Activated T-cell treated with anti-CD3 and anti-CD28 coated beads, Interleukin-2, amount 50 U/mL, for 1 hour (primary cell): ENCODE measurements at places on chromosomes 1 and 21.

- no peak for DNase-seq
Observed at GRCh38 chr21:33021667-33022066, 4.1 kb upstream of the OLIG2 start.

- DNase-seq = no peak
Observed at GRCh38 chr1:27377760-27378495, 3.3 kb upstream of the FCN3 start.

GRCh38 chr1:198272492-198272891 lies 115.7 kb downstream of the NEK7 start:
- DNase-seq = no peak

DNA sequence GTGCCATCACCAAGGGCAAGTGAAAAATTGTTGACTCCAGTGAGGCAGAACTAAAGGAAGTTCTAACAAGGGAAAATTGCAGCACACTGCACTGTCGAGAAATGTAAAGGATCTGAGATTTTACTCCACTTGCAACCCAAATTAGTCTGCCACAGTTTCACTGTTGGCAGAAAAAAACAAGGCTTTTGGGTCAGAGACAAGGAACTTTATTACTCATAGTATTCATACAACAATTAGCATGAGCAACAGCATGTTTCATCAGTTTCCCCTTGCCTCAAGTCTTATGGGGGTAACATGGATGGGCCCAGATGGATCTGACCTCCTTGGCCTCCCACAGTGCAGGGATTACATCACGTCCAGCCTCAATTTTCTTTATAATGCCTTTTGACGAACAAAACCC lies 125.3 kb downstream of the LTN1 start:
- no peak for DNase-seq

DNA sequence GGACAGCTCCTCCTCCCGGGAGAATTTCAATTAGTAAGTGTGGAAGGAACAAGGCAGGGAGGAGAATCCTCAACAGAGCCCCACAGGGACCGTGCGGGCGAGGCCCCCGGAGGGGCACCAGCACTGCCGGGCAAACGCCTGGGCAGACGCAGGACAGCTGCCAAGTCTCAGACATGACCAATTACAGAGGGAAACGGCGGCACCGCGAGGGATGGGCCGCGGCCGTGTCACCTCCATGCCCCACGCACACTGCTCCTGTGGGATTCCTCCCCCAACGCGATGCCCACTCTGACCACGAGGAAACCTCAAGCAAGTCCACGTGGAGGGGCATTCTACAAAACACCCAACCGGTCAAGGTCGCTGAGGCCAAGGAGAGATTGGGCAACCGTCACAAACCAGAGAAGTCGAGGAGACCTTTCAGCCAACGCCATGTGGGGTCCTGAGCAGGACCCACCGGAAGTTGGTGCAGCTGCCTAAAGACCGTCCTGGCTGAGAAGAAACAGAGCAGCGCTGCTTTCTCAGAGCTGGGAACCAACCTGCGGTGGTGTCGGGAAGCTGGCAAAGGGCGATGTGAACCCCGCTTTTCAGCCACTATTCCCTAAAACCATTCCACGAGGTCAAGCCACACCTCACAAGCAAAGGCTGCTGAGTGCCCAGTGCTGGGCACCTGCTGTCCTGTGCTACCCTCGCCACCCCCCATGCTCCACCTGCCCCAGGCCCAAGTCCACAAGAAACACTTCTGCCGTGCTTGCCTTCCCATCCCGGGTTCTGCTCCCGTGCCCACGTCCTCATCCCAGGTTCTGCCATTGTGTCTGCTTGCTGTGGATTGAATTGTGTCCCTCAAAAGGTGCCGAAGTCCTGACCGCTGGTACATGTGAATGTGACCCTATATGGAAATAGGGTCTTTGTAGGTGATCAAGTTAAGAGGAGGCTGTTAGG lies 1.4 kb upstream of the KRTAP10-4 start:
- no peak for DNase-seq
